HT1080 (cell line): ENCODE measurements at places on chromosomes 16 and 17. TPM values are rescaled to one million over a fixed set of nuclear protein-coding genes. Genes with fewer than 3 reads are reported as not detected.

RRN3 gene
- 42.2 and 45.4 TPM in 2 replicates for total RNA-seq

DNA sequence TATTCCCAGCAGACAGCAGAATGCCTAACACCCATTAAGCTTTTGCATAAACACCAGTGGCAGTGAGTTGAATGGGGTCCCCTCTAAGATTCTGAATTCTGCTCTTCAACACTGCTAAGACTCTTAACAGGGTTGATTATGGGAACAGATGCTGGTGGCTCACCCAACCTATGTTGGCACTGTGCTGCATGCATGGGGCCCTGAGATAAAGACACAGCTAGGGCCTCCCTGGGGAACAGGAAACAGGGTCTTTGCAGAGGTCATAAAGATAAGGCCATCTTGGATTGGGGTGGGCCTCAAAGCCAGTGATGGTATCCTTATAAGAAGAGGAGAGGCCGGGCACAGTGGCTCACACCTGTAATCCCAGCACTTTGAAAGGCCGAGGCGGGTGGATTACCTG, 190.8 kb downstream of the SLC39A11 start:
- no peak for DNase-seq

DNA sequence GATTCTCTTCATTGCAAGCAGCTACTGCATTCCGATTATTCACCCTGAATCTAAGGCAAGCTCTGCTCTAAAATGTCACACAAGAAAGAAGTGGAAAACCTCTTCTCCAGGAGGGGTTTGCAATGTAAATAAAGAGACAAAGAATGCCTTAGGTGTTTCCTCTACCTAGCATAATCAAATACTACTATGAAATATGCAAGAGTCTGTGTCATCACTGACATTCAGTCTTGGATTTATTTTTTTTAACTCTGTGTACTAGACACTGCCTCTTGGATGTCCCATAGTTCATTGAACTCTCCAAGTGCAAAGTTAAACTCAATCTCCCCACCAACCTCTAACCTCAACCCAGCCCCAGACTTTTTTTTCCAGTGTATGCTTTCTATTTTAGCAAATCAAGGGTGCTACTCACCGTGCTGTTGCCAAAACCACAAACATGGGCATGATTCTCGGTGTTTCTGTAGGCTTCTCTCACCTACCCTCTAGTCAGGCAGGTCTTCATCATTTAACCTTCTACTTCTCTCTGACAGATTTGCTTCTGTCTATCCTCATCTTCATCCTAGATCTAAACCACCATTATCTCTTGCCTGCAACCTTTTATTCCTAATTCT, 329.1 kb downstream of the CDH13 start:
- no peak for DNase-seq

DNA sequence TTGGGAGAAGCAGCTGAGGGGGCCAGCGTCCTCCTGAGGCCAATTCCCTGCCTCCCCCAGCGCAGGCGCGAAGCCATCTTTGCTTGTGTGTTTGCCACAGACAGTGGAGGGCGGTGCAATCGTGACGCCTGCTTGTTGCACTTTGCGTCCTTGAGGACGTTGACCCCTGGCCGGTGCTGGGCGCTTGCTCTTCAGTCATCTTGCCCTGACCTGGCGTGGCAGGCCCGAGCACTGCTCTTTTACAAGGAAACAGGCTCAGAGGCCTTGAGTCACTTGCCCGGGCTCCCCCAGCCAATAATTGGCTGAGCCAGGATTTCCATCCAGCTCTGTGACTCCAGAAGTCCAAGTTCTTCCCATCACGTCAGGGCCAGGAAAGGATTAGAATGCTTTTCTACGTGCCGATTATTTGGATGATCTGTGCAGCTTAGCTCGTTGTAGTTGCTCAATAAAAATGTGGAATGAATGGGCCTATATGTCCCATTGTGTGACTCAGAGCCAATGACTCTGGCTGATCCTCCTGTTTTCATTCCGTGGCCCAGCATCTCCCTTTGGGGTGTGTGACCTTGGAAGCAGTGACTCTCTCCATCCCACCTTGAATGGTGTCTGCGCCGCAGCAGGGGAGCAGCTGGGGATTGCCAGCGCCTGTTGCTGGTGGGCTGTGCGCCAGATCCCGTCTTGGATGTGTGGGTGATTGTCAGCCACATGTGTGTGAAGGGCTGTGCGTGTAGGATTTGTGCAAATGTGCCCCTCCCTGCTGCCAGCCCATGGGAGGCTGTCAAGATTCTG, 214.1 kb downstream of the SEC14L1 start:
- peak; percentile 95 for DNase-seq

DNA sequence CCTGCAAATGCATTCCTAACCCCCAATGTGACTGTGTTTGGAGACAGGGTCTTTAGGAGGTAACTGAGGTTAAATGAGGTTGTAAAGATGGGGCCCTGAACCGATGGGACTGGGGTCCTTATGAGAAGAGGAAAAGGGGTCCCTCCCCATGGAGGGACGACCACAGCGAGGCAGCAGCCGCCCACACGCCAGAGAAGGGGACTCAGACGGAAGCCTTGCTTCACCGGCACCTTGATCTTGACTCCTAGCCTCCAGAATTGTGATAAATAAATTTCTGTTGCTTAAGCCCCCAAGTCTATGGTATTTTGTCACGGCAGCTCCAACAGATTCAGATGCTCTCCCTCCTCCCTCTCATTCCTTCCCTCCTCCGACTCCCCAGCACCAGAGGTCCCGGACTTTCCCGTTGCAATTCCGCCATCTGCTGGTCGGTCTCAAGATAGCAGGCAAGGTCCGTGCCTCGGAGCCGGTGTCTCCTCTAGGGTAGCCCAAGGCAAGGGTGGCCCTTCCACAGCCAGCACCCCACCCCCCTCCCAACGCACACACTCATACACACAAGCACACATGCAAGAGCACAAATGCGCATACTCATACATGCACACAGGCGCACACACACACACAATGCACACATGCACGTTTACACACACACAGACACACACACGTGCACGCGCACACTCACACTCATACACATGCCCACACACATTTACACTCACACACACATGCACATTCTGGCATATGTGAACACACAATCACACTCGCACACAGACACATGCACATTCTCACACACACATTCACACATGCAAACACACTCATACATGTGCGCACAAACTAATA, 23.1 kb upstream of the C16orf78 start:
- DNase-seq: peak; percentile 26

GRCh38 chr16:84583995-84584394, 33.9 kb downstream of the COTL1 start:
- DNase-seq: no peak

DNA sequence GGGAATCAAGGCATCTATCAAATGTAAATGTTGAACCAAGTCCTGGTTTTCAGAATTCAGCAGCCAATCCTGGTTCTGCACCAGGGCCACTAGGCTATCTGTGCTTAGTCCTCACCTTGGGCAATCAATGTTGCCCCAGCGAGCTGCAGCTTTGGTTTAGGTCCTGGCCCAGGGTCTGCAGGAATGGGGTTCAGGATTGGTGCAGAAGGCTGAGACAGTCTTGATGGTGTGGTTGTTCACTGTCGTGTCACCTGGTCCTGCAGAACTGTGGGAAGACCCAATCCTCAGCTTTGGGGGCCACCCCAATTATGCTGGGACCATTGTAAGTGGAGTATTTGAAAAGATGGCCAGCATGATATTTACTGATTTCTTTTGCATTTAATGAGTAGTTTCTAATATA, 10.6 kb downstream of the TERF2IP start:
- DNase-seq: no peak

GRCh38 chr16:50153596-50154419, 702 bp downstream of the TENT4B start:
- DNase-seq: peak; percentile 17

GRCh38 chr16:87548046-87548445, 54.3 kb upstream of the JPH3 start:
- no peak for DNase-seq
